ENCODE measurements at places on chromosomes 6 and 20.

- no peak for DNase-seq
Observed at GRCh38 chr6:7805078-7805849, 79.4 kb downstream of the BMP6 start.

DNA sequence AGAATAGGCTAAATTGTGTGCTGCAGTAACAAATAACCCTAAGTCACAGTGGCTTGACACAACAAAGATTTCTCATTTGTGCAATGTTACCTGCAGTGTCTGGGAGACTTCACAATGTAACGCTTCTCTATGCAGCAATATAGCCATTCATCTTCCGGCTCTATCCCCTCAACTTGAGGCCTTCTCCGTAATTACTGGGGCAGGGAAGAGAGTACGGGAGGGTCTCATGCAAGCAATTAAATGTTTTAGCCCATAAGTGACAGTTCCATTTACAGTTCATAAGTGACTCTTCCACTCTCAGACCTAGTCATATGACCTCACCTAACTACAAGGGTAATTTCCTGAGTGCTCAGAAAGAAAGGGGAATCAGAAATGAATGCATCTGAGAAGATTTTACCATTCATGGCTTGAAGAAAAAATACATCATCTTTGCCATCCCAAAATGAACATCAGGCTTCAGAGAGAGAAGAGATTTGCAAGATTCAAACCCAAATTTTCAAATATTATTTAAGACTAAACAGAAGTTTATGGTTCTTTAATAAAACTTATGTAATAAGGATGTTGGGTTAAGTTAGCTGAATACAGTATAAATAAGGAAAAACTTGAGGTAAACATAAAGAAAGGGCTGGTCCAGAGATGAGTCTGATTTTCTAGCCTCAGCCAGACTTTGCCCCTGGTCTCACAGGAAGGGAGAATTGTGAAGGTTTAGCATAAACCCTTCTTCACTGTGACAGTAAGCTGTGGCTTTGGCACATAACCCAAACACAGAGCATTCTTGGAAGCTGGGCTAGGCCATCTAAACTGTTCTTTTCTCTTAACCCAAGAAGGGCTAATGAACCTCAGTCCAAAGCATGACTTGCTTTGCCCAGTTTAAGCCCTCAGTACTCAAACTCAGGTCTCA is 13.3 kb downstream of the GPR6 start:
- no peak for DNase-seq

GRCh38 chr6:126112171-126112632 is 125.9 kb downstream of the TRMT11 start:
- no peak for DNase-seq

DNA sequence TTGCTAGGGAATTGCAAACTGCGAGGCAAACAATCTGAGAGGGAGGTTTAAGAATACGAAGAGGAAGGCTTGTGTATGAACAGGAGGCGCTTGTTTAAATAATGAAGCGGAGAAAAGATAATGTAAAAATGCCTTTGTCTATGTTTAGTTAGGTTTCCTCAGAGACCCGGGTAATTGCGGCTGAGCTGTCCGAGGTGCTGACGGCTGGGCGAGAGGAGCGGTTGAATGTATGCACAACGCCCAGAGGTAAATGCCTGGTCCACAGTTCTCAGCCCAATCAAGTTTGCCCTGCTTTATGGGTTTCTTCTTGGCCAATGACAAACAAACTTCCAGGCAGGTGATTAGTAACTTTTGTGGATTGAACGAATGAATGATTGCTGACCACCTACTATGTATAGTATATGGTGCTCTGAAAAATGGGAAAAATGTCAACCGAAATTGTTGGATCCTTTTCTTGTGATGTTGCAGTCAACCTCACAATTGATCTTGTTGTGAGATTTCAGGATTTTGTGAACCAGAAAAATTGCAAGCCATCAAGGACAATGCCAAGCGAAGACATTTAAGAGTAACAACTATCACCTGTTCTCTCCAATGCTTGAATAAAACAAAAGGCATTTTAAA is 38.3 kb upstream of the SLC32A1 start:
- DNase-seq = no peak

DNA sequence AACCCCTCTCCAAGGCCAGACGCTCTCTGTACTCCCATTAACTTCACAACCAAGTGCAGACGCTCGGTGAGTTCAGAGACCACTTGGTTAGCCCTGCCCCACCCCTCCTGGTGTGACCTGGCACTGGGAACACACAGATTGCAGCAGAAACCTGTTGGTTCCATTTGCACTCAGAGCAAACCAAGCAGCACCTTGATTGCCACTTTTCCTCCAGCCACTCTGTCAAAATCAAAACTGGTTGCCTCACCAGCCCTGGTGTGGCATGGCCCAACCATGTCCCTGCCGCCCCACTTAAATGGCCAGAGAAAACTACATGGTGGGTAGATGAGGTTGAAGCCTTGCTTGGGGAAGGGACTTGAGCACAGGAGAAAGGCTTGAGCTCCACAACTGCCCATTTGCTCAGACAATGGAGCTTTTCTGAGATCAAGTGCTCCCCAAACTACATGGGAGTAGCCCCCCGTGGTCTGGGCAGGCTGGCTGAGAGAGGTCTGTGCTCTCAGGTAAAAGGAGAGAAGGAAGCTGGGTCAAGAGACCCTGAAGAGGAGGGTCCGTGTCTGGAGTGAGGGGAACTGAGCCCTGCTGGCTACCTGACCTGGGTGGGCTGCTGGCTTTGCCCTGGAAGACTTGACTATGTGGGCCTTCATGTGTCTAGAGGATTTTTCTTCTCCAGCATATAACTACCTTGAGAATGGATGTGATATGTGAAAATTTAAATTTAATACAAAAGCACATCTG is 43.4 kb downstream of the PLCG1 start:
- no peak for DNase-seq

- DNase-seq = no peak
Observed at GRCh38 chr6:107763946-107764345, 60.2 kb downstream of the SCML4 start.

- DNase-seq = no peak
Observed at GRCh38 chr20:2519115-2519809, 10.5 kb upstream of the ZNF343 start.

DNA sequence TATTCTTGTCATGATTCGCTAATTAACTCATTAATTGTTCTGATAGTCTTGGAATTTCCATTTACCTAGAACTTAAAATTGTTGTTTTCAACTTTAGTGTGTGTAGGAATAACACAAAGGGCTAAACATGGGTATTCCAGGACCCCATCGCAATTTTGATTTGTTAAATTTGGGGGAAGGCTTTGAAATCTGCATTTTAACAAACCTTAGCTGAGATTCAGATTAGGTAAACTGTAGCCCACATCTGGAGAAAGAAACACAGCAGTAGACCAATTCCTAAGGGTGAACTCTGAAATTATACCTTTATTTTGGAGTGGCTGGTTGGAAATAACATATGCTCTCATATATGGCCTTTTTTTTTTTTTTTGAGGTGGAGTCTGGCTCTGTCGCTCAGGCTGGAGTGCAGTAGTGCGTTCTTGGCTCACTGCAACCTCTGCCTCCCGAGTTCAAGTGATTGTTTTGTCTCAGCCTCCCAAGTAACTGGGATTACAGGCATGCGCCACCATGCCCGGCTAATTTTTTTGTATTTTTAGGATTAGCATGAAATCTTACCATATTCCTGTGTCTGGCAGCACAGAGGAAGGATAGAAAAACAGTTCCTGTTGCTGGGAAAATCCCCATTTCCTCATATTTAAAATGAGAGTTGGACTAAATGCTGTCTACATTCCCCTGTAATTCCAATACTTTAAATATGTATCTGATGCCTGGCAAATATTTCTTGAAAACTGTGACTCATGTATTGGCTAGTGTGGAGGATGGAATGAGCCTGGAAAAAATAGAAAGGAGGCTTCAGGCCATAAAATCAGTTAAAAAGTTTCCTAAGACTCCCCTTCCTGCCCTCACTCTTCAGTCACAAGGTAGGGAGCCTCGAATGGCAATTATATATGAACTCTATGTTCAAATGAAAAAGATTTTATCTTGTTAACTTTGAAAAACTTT is 96.7 kb upstream of the FAM184A start:
- DNase-seq = no peak

DNA sequence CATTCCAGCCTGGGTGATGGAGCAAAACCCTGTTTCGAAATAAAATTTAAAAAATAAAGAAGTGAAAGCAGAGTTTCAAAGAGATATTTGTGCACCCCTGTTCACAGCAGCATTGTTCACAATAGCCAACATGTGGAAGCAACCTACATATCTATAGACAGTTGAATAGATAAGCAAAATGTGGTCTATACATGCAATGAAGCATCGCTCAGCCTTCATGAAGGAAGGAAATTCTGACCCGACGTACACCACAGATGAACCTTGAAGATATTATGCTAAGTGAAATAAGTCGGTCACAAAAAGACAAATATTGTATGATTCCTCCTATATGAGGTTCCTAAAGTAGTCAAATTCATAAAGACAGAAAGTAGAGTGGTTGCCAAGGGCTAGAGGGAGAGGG is 6.5 kb upstream of the NCOA6 start:
- no peak for DNase-seq

DNA sequence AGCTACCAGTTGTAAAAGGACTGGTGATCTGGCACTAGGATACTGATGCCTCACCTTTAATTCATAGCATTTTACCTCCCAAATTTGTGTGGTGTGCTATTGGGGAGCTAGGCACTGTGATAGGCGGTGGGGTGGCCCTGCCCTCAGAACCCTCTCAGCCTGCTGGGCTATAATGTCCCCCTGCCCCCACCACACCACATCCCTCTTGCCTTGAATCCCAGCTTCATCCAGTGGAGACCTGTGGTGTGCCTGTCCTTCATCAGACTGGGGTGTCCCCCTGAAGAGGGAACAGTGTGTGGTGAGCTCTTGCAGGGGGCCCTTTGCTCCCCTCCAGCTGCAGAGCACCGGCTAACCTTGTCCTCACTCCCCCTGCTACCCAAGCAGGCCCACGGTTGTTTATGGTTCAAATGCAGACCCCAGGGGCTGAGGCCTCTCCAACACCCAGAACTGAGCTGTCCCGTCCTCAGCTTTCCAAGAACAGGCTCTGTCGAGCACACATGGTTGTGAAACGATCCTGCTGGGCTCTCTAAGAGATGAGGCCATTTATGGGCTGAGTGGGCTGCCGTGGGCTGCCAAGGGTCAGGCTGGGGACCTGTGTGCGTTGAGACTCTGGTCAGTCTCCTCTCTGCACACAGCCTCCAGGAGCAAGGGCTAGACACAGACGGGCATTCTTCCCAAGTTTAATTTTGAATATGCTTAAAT is 26.9 kb upstream of the VEGFA start:
- no peak for DNase-seq

GRCh38 chr6:41170547-41171160 is 7.7 kb upstream of the TREM2 start:
- DNase-seq = no peak

DNA sequence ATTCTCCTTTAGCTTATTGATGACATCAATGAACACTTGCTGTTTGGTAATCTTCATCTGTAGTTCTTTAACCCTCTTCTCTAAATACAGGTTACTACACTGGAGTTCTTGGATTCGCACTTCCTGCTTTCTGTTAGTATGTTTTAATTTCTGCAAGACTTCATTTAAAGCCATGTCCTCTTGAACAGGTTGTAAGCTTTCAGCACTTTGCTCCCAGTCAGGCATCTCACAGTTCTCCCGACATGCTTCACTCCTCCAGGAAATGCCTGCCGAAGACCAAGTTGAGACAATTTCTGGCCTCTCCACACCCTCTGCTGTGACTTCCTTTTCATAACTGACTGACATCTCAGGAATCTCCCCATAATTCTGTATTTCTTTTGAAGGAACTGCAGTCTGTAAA is 15.8 kb downstream of the CAGE1 start:
- DNase-seq = no peak

DNA sequence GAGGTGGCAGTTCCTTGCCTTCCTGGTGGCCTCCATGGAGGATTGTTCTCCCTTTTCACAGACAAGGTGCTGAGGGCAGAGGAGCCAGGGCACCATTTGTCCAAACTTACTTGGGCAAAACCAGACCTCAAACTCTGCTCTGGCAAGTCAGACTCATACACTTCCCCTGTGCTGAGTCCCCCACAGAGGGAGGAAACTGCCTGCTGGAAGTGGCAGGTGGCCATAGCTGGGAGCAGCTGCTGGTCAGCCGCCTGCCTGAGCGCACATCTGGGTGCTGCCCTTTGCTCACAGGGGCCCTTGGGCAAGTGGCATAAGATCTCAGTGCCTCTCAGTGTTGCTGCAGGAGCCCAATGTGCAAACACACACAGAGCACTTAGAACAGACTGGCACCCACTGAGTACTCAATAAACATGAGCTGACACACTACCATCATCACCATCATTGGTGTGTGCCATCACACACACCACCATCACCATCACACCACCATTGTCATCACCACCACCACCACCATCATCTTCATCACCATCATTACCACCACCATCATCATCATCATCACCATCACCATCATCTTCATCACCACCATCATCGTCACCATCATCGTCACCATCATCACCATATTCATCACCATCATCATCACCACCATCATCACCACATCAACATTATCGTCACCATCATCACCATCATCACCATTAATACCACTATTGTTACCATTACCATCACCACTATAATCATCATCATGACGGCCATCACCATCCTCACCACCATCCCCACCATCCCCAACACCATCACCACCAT is 17.6 kb downstream of the NOL4L start:
- DNase-seq = no peak

DNA sequence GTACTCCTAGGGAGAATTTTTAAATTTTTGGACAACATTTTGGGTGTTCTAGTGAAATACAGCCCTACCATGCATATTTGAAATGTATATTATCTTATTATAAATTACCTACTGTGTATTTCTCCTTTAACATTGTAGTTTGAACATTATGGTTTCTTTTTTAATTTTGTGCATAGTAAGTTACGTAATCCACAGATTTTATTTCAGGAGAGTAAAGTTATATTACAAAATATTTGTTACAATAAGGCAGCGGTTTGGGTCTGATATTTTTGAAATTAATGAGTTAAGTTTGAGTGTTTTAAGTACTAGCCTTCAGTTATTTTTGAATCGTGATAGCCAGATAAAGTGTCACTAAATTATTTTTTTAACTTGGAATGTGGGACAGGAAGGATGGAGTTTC is 7.3 kb upstream of the SOX4 start:
- DNase-seq = no peak

DNA sequence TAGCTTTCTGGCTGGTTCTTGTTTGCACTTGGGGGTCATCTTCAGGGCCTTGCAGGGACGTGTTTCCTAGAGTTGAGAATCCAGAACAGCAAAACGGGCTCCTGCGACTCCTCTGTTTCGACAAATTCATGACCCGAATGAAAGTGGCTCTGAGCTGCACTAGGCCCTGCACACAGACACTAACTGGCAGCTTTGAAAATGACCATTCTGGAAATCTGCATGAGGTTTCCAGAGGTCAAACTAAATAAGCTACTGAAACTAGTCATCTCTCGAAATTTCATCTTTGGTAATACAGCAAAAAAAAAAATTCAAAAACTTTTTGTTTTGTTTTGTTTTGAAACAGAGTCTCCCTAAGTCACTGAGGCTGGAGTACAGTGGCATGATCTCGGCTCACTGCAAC is 15.5 kb upstream of the BMP7 start:
- DNase-seq = no peak

GRCh38 chr20:13486694-13487093 is 152.0 kb downstream of the TASP1 start:
- DNase-seq = no peak

Measured in stimulated activated CD8-positive, alpha-beta memory T cell treated with anti-CD3 and anti-CD28 coated beads, Interleukin-7, amount 100 ng/mL, for 1 hour (primary cell).